ENCODE measurements at places on chromosomes 12 and 14.

- DNase-seq = no peak
These were observed 7.0 kb downstream of the DGKA start for GRCh38 chr12:55937981-55938380.

DNA sequence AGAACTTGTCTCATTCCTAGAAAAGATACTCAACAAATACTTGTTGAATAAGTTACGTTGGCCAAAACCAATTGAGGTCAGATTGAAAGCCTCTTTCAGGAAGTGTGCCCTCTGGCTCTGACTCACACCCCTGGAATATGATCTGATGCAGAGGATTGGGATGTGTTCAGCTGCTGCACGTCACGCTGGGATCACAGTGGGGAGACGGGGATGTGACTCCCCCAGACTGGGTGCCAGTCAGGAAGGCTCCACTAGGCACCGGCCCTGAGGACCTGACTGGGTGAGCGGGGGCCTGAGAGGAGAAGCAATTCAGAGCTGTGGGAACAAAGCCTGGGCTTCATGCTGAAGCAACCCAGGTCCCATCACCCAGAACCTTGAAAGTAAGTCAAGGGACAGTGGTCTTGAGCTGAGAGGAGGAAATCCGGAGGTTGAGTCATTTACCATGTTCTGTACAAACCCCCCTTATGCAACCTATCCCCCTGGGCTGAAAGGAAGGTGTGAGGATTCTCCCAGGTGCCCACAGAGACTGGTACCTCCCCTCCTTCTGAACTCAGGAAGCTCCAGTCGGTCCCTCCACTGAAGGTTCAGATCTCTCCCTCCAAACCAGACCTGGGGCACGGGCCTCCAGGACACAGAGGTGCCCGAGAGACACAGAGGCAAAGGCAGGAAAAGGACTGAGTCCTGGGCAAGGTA lies 3.9 kb downstream of the CEBPE start:
- no peak for DNase-seq

GRCh38 chr12:56991319-56992246 lies 14.8 kb downstream of the ZBTB39 start:
- DNase-seq = no peak

DNA sequence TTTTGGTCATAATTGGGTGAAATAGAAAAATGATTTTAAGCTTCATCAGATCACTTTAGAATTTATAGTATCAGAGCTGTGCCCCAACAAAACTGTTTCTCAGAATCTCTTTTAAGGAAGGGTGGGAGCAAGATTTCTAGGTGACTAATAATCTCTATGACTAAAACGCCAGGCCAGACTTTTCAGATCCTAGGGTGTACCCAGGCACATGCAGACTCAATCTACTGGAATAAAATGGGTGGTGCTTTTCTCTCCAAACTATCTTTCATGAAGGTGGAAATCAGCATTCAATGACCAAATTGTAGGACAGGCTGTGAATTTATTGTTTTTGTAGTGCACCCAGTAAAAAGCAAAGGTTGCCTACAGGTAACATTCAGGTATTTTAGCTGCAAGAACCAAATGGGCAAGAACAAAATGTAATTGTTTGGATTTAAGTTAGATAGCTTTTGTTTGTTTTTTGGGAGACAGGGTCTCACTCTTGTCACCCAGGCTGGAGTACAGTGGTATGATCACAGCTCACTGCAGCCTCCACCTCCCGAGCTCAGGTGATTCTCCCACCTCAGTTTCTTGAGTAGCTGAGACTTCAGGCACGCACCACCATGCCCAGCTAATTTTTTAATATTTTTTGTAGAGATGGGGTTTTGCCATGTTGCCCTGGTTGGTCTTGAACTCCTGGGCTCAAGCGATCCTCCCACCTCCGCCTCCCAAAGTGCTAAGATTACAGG lies 49.5 kb downstream of the PPP2R5C start:
- DNase-seq = no peak

GRCh38 chr12:1281683-1282366 lies 290.8 kb downstream of the ERC1 start:
- DNase-seq = no peak

GRCh38 chr12:75978677-75979076 lies 52.9 kb downstream of the PHLDA1 start:
- DNase-seq = no peak

DNA sequence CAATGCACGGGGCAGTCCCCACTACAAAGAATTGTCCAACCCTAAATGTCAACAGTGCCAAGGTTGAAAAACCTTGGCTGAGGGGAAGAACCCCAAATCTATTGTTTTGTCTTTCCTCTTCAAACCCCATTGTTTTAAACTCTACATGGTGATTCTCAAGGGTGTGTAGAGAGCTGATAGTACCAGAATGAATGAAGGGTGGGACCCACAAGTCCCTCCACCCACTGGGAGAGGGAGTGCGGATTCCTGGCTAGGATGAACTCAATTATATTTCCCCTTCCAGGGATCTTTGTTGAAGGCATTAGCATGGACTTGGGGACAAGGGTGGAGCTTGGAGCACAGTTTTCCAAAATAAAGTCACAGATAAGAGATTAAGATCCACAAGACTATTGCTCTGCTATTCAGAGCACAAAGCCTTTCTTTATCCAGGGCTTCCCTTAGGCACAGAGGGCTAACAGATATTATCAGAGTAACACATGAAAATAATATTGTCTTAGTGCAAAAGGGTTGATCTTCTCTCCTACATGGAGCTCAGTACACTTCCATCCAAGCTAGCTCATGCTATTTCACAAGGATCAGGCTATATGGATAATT lies 755.1 kb upstream of the TBX3 start:
- no peak for DNase-seq

- DNase-seq = no peak
These were observed 18.5 kb upstream of the KLRD1 start for GRCh38 chr12:10289005-10289754.

DNA sequence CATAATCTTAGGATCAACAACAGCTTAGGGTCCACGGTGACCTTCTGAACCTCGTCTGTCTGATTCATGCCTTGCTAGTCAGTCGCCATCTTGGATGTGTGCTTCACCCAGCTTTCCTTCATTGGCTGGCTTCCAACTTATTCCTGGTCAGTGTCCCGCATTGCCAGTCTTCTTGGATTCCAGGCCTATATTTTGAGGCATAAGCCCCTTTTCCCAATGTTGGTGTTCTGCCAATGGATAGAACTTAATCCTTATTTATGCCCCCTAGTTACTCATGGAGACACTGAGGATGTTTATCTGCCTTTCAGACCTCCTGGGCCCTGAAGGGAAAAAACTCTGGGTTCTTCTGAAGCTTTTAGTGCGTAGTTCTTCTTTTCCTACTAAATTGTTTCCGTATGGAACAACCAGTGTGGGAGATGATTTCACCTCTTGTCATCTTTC lies 5.8 kb downstream of the JDP2 start:
- no peak for DNase-seq

DNA sequence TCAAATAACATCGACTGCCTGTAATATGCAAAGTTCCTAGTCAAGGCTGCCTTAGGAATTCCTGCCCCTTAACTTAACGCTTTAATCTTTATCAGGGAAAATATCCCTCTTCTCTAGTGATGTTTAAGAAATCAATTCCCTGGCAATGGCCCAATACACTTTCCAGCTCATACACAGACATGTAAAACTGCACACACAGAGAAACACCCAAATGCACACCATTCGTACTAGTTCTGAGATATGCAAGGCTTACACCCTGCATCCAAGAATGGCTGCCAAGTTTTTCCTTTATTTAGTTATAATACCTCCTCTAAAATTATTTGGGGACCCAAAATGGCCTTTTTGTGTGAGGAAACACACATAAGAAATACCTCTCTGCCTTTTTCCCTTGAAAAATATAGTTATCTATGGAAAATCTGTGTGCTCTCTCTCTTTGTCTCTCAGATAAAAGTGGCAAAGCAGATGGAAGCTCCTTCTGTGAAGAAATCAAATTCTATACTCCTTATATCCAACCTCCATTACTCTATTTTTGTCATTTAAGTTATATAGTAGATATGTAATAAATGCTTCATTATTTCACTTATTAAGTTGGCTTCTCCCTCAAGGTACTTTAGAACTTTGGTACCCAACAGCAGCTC lies 120.0 kb upstream of the MDM1 start:
- DNase-seq = no peak

DNA sequence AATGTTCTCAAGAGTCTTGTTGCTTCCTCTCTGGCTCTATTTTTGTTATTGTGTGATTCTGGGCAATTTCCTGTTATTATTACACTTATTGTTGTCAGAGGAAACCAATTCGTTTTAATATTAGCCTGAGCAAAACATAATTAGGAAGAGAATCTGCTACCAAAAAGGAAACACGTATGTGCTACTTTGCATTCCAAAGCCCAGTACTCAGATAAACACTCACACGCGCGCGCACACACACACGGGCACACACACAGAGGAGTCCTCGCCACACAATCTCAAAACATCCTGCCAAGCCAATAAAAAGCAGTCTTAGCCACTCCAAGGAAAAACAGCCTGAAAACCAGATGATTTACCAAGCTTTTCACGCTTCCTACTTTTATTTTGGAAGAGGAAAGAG lies 400.7 kb downstream of the NUAK1 start:
- no peak for DNase-seq
